GM18507 (cell line): ENCODE measurements at places on chromosomes 11 and 22.
A peak's percentile ranks its signal among the peaks of the same experiment; 100 is the strongest.

GRCh38 chr11:38680166-38680565, 2082.1 kb upstream of the RAG2 start:
- DNase-seq = no peak

GRCh38 chr11:84564180-84564866, 1062.8 kb downstream of the DLG2 start:
- DNase-seq = peak; percentile 25

DNA sequence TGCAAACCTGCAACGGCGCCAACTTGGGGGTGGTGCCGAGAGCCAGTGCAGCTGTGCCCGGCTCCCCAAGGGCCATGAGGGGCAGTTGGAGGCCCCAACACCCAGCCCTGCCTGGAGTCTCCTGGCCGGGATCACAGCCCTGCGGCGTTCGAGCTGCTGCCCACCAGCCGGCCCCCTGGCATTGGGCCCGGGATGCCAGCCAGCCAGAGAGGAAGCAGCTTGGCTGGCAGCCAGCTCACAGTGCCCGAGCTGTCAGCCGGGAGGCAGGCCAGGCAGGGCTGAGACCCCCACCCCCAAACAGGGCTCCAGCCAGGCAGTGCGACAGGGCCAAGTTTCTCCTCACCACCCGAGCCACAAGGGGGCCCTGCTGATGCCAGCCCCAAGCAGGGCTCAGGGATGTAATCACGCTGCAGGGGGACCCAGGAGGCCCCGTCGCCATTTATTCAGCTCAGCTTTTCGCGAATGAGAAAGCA, 26.0 kb upstream of the TCF20 start:
- no peak for DNase-seq

DNA sequence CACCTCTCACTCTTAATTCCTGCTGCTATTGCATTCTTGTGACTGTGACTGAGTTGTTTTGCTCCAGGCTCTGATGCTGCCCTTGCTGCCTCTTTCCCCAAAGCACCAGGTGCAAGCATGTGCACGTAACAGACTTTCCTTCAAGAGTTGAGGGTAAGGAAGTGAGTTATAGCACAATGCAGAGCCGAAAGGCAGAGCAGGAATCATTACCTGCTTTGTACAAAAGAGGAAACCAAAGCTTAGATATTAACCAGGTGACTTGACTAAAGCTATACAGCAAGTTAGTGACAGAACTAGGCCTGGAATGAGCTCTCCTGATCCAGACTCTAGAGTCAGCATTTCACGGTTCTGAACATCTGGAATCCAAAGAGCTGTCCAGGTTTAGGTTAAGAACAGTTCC, 33.6 kb downstream of the NEU3 start:
- peak; percentile 20 for DNase-seq
